ENCODE measurements at places on chromosomes 7 and 10.

GRCh38 chr7:84043661-84044191 is 150.9 kb downstream of the SEMA3A start:
- no peak for DNase-seq

- no peak for DNase-seq
Measured at GRCh38 chr10:49500412-49500811, 38.5 kb downstream of the ERCC6 start.

- no peak for DNase-seq
Measured at GRCh38 chr10:111967116-111967515, 216.4 kb downstream of the GPAM start.

DNA sequence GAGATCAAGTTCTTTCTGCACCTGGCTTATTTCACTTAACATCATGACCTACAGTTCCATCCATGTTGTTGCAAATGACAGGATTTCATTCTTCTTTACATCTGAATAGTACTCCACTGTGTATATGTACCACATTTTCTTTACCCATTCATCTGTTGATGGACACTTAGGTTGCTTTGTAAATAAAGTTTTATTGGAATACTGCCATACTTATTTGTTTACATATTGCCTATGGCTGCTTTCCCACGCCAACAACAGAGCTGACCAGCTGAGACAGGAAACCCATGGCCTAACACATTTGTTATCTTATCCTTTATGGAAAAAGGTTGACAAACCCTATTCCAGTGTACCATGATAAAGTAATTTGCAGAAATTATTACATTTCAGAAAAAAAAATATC is 153.7 kb downstream of the GLI3 start:
- DNase-seq, result no peak

DNA sequence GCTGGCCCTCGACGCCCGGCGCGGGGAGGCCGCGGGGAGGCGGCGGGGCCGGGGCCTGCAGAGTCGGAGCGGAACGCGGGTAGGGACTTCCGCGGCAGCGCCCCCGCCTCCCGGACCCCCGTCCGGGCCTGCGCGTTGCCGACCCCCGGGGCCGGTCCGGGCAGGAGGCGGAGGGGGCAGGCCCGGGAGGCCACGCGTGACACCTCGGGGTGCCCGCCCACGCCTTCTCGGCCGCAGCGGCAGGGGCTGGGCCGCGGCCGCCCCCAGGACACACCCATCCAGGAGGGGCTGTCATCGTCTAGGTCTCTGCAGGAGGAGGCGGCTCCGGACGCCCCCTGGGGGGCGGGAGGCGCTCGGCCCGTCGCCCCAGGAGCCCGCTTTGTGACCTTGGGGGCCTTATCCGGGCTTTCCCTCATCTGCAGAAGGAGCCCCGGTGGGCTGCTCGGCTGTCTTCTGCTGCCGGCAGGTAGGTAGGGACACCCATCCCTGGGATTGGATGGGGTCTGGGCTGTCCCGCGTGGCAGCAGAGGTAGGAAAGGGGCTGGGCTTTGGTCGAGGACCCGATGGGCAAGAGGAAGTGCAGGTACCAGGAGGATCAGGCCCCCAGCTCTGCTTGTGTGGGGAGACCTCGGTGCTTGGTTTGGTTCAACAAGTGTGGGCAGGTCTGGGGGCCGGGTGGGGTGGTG is 569 bp downstream of the ZNF316 start:
- DNase-seq, result no peak

DNA sequence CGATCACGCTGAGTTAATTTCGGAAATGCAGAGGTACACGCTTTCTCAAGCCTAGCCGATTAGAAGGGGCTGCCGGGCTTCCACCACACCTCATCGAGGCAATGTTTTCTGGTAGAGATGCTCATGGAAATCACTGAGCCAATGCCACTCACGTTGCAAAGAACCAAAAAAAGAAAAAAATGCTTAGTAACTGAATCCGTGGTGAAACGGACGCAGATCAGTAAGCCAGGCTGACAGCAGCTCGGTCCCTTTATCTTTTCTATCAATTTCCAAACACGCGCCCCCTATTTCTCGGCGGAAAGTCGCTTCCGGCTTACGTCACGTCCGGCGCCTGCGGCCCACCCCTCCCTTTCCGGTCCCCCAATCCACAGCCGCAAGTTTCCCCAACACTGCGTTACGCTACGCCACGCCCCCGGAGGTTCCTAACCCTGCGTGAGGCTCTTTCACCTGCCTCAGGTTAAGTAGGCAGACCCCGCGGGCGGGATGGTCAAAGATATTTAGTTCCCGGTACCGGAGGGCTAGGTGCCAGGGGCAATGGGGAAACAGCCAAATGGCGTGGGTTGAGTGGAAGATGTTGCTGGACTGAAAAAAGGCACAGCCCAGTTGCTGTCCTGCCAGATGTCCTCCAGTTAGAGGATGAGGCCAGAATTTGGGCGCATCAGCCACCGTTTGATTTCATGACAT is at the start of gene NSUN6:
NSUN6 (minus strand) TSS at position 264 of the 684 bp plus-strand sequence. CDS start 384 bp downstream, outside the sequence.
- peak; percentile 35 for DNase-seq

GRCh38 chr7:823649-824048 is 8.6 kb upstream of the SUN1 start:
- no peak for DNase-seq

- DNase-seq, result peak; percentile 91
Measured at GRCh38 chr7:30920584-30921539, 9.2 kb downstream of the AQP1 start.

DNA sequence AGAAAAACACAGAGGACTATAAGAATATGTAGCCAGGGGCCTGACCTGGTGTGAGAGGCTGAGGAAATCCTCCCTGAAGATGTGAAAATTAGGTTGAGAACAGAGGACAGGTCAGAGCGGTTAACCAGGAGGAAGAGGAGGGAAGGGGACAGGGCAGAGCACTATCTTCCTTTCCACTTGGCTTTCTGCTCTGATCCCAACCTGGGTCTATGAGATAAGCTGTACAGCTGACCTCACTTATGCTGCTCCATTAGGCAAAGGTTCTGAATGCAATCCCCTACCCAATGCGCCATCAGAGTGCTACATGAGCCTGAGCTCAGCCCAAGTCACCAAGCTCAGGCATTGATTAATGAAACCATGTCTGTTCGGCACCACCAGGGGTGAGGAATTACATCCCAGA is 10.5 kb downstream of the LIPA start:
- DNase-seq, result no peak

DNA sequence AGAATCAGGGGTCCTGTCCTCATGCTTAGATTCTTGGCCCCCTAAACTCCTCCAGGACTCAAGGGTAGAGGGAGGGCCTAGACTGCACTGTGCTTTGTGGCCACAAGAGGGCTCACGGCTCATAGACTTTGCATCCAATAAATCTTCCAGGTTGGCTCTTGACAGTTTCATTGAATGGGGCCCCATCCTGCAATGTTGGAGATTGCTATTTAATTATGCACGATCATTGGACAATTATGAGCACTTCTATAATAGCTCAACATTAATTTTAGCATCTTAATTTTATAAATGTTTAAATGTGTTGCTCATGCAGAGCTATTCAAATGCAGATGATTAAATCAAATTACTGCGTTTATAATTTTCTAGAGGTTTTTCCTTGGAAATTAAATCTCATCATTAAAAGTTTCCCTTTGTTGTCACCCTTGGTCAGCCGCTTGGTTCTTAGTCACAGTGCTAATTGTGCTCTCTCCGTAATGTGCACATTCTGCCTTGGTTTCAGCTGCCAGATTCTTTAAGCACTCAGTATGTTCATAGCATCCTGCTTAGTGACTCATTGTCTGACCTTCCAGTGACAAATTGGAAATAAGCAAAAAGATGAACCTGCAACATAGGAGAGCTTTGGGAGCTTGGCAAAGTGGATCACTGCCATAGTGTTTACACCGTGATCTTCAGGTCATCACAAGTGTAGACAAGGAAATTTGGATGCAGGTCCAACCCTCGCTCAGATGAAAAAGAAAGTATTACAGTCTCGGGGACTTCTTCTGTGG is 33.4 kb upstream of the PLPP4 start:
- no peak for DNase-seq

Data from DMS79 (cell line).